DMS 273 treated with DMSO at 0.1 percent for 48 hours (cell line): ENCODE measurements at places on chromosomes 13 and 19.

GRCh38 chr13:42413484-42413815 is 141.5 kb downstream of the AKAP11 start:
- no peak for DNase-seq

GRCh38 chr13:112905619-112905989 is 63.4 kb upstream of the MCF2L start:
- DNase-seq: no peak

- DNase-seq: no peak
Measured at GRCh38 chr19:57376151-57376550, 12.8 kb downstream of the TRAPPC2B start.

DNA sequence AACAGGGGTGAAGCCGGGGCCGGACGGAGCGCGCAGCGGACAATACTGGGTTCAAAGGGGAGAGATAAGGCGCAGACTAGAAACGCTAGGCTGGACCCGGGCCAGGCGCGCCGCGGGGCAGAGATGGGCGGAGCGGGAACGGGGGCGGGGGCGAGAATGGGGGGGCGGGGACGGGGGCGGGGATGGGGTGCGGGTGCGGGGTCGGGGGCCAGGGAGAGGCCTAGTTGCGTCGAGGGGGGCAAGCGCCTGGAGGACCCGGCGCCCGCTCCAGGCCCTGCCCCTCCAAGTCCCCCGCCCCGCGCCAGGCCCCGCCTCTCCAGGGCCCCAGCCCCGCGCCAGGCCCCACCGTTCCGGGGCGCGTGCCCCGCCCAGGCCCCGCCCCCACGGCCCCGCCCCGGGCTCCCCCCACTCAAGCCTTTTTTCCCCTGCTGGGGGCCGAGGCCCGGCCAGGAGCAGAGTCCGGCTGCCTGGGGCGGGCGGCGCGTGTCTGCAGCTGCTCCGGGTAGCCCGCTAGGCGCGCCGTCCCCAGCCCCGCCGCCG is at the start of gene CERS4:
Gene CERS4 (plus strand): TSS at position 449 of the 540 bp plus-strand sequence. CDS start 41,707 bp downstream, outside the sequence.
- no peak for DNase-seq

DNA sequence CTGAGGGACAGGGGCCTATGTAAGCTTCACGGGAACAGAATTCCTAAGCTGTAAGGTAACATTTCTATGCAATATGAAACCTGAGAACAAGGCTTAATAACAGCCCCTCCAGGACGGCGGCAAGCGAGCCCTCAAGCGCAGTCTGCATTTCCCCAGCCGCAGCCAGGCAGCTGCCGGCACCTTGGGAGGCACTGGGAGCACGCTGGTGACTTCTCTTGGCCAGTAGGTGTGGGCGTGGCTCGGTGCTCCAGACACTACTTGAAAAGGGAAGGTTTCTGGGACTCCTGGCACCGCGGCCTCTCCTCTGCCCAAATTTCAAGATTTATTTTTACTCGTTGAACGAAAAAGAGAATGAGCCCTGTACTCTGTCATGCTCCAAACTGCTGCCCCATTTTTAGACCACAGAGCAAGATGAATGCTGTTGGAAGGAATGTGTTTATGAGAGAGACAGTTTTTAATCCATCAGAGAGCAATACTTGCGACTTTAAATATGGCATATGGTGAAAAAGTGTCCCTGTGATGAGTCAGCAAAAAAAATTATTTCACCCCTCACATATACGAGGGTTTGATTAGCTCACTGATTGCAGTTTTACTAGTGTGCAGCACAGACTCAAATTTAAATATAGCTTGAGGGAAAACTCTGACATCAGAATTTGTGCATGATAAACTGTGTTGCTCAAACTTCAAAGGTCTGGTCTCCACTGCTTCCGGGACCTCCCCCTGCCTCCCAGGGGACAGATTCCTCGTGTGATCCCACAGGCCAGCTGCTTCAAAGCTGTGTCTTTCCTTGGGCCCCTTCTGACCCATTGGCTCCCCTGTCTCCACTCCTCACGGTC is 81.2 kb downstream of the COL4A2 start:
- no peak for DNase-seq

DNA sequence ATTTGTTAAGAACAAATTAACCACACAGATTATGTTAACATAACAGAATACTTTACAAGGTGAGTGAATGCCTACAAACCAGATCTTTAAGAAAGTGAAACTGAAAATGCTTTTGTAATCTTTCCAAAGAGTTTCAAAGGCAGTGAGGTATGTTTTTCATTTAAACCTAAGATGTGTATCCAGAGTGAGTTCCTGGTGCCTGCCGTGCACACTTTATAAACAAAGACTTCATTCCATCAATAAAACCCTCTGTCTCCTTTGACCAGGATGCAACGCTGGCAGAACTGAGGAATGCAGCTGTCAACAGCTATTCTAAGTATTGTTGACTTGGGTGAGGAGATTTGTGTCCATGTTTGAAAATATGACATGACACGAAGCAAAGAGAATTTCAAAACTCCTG is 344.6 kb downstream of the DNAJC15 start:
- no peak for DNase-seq

DNA sequence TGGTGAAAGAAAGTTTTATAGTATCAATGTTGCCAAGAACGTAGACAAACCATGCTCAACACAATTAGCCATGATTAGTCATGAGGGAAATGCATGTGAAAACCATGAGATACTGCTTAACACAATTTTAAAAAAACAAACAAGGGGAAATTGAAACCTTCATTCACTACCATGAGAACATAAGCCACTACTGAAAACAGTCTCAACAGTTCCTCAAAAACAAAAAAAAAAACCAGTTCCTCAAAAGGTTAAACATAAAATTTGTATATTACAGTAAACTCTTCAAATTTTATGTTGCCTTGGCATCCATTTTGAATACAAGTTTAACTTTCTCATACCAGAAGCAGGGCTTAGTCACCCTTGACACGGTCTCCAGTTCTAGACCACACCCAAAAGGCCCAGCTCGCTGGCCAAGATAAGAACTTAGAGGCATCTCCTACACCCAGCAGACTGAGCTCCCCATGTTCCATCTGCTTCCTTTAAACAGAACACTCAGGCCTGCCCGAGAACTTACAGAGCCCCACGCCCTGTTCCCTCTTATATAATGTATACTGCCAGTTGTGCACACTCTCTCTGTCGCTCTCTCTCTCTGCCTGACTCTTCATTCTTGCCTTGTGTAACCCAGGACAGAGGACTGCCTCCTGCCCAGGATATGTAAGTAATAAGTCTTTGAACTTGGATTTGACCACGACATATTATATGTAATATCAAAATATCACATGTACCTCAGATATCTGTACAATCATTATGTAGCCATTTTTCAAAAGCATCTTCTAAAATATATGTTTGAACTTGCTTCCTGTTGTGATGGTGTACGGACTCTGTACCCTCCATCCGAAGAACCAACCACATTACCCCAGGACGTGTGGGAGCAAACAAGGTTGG is 67.4 kb downstream of the STK24 start:
- no peak for DNase-seq

DNA sequence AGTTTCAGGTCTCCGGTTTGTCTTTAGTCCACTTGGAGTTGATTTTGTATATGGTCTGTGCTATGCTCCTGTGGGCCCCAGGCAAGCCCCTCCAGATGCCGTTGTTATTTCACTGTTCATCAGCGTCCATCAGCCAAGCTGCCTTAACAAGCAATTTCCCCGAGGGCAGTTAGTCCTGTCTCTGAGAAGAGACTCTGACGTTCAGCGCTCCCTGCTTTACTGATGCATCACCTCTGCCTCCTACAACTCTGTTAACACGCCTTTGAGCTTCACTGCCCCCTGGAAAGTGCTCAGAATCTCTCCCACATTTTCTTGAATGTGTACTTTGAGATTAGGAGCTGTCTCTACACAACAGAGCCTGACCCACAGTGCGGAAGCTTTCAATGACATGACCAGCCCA is 41.8 kb upstream of the UBAC2 start:
- DNase-seq: no peak

DNA sequence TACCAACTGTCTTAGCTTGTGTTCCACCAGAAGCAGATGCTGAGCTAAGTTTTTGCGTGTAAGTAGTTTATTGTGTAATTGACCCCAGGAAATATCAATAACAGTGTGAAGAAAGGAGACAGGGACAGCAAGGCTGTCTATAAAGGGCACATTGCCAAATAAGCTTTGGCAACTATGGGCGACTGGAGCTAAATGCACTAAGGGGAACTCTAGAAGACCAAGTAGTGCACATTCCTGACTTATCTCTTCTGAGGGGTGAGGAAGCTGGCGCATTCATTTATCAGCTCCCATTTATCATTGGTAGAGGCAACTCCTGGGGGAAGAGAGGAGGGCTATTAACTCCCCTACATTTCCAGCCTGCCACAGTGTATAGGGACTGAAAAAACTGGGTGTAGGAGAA is 135.0 kb downstream of the DLEU7 start:
- DNase-seq: no peak

- no peak for DNase-seq
Measured at GRCh38 chr13:98112456-98112855, 30.4 kb upstream of the FARP1 start.

DNA sequence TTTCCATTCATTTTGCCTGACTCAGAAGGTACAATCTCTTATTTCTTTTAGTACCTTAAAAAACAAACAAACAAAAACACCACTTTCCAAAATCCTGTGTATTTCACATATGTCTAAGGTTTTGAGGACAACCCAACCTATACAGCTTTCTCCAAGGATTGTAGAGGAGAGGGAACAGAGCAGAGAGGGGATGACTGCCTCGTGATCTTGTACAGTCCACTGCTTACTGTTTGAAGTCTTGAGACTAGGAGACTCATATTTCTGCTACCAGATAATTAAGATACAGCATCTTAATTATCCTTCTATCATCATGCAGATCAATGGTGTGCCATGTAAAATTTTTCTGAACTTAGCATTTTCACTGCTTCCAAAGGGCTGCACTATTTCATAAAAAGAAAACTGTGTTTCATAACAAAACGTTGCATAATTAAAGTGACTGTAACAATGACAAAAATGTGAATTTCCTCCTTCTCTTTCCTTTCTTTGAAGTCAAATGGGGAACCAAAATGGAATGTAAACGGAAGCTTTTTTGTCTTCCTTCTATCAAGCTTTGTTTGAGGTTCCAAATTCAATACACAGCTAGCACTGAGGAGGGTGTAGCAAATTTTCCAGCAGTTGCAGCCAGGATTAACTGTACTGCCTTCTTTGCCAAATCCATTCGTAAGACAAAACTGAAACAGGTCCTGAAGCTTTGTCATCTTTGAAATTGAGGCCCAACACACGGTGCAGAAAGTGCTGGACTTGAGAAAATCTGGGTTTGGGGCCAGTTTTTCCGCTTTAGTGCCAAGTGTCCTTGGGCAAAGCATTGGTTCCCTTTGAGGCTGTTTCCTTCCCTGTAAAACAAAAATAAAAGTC is 34.9 kb upstream of the RCBTB2 start:
- DNase-seq: no peak

DNA sequence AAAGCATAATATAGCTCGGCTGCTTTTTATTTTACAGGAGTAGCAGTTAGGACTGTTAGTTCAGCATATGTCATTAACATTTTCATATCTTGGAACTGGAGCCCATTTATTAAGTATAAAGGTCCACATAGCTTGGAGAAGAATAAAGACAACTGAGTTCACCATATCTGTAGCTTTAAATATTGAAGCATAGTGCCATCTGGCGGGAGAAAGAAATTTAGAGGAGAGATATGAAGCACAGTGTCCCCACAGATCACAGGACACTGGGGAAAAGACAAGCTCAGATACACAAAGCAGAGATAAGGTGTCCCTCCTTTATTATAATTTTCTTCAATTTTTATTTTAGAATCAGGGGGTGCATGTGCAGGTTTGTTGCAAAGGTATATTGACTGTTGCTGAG is 104.7 kb upstream of the FREM2 start:
- no peak for DNase-seq

- no peak for DNase-seq
Measured at GRCh38 chr19:10624585-10624984, 768 bp upstream of the SLC44A2 start.

GRCh38 chr19:42153672-42154433 is 21.6 kb upstream of the POU2F2 start:
- no peak for DNase-seq

- no peak for DNase-seq
Measured at GRCh38 chr13:20303636-20304035, 71.5 kb upstream of the GJB6 start.

DNA sequence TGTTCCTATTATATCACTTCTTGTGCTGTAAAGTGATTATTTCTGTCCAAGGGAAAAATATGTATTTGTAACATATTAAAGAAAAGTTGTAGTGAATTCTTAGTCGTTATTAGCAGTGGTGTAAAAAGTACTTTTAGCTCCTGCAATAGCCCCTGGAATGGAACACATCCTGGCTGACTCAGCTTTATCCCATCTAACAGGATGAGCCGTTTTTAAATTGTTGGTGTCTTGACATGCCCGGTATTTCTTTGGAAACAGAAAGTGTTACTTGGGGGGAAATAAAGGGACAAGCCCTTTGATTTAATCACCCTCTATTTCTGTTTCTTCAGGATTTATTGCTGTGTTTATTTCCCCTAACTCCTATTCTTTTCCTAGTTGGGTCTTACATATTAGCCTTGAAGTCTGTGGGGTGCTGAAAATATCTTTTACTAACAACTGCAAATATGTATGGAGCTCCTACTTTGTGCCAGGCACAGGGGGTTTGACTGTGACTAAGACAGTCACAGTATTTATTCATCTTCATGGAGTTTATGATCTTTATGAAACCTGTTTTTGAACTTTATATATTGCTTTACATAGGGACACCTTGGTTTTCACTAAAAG is 17.9 kb downstream of the COG3 start:
- DNase-seq: no peak

- peak; percentile 2 for DNase-seq
Measured at GRCh38 chr13:45859705-45860104, 8.2 kb upstream of the SIAH3 start.

DNA sequence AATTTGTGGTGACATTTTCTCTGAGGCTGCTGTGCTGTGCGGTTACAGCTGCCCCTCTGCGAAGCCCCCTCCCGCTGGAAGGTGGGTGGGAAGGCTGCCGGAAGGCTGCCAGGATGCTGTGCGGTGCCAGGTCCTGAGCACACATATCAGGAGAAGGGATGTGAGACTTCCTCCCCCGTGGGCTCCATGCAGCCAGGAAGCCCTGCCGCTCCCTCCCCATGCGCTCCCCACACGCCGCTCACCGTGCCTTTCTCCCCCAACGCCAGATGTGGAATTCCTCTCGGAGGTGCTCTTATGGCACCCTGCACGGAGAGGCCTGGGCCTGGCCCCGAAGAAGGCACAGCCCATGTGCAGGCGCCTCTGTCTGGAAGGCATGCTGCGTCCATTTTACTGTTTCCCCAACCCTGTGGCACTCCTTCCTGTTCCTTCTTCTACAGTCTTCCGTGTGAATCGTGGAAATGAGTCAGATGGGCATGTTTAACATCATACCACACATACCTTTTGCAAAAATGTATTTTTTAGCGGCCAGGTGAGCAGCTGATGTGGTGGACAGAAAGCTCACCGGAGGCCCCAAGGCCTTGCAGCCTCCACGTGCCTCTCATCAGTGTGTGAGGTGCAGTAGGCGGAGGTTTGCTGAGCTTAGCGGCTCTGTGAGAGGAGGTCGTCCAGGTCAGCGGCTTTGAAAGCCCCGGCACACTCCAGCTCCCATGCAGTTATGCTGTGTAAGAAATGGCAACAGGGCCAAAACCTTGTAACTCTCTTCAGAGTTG is 88.0 kb downstream of the ATP11A start:
- no peak for DNase-seq

GRCh38 chr19:40742477-40742876 is 7.8 kb downstream of the ACTMAP start:
- no peak for DNase-seq

- DNase-seq: no peak
Measured at GRCh38 chr13:36420437-36420891, 11.8 kb upstream of the CCNA1 start.
